ENCODE measurements at places on chromosomes 3 and 15.

- no peak for DNase-seq
These were observed 33.1 kb downstream of the ARIH2 start for GRCh38 chr3:48951764-48952163.

DNA sequence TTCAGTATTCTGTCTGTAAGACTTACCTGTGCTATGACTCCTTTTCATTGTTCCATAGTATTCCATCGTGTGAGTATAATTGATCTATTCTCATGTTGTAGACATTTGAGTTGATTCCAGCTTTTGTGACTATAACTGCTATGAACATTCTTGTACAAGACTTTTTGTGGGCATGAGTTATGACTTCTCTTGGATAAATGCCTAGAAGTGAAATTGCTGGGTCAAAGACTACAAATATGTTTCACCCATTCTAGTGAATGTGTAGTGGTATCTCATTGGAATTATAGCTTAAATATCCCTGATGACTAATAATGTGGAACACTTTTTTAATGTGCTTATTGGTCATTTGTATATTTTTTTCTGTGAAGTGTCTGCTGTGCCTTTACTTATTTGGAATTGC is 27.6 kb upstream of the NPHP3 start:
- DNase-seq: no peak

DNA sequence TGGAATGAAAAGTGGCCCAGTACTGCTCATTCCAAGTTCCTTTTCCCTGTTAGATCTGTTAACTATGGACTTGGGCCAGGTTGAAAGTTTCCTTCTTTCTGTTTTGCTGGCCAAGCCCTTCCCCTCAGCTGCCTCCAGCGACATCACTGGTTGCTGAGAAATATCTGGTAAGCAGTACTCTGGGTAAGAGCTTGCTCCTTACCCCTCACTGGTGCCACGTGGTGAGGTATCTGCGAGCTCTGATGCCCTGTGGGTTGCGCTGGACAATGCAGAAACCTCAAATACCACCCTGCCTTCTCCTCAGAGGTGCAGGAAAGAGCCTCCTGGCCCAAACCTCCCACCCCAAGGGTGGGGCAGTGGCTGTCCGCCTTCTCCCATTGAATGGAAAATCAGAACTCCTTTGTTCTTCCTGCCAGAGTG is 42.9 kb upstream of the APH1B start:
- DNase-seq: peak; percentile 77

GRCh38 chr3:117587416-117587815 is 877.8 kb downstream of the TUSC7 start:
- DNase-seq: no peak

- peak; percentile 58 for DNase-seq
These were observed 143.7 kb downstream of the NR1D2 start for GRCh38 chr3:24088782-24089181.

DNA sequence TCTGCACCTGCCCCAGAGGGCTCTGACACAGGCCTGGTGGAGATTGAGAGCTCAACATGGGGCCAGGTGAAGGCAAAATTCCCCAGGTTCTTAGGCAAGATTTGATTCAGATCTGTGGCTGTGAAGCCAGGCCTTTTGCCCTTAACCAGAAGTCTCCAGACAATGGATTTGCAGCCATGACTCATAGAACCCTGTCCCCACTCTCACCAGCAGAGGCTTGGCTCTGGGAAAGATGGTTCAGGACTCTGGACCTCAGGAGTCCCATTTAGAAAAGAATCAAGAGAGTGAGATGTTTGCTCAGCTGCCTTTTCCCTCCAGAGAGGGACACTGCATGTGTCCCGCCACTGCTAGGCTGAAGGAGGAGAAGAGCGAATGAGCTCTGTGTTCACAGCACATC is 361.4 kb upstream of the ICE2 start:
- no peak for DNase-seq

DNA sequence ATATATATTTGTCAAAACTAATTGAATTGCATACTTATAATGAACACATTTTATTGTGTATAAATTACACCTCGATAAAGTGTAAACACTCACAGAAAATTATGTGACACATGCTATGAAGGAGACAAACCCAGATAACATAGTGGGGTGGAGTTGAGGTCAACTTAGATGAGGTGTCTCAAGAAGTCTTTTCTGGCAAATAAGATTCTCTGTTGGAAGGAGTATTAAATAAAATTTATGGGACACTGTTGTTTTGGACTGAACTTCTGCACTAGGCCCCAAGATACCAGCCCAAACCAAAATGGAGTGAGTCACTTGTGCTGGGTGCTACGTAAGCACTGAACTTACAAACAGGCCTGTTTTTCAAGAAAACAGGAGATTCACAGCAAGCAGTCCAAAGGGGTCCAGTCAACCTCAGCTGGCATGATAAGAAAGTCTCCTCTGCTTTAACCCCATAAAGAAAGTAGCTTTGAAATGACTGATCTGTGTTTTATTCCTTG is 18.7 kb downstream of the ACTC1 start:
- DNase-seq: no peak

Data from SK-MEL-5 (cell line).